Myocyte (in vitro differentiated cells): ENCODE measurements at places on chromosomes 12 and 14. TPM values are rescaled to one million over a fixed set of nuclear protein-coding genes. Genes with fewer than 3 reads are reported as not detected.

GRCh38 chr14:33566082-33566481 lies 384.8 kb downstream of the EGLN3 start:
- DNase-seq = no peak

GRCh38 chr12:78149459-78149858 lies 318.8 kb downstream of the NAV3 start:
- peak; percentile 36 for DNase-seq

DNA sequence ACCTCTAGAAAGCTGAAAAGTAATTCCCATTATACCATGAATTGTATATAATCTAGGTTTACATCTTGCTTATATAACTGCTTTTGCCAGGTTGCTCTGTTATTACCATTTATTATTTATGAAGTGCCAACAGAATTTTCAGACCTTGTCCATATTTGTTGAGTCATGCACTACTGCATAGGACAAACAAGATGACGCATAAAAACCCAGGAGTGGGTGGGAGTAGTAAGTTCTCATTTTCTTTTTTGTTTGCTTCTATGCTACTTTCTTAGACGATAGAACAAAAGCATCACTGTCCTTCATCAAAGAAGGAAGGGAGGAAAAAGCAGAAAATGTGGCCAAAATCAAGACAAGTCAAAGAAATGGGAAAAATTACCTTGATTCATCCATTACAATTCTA lies 119.0 kb upstream of the RASSF8 start:
- no peak for DNase-seq

GRCh38 chr12:70508178-70508577 lies 129.1 kb downstream of the PTPRB start:
- DNase-seq = no peak

GRCh38 chr12:42590330-42590934 lies 886 bp upstream of the PRICKLE1 start:
- peak; percentile 79 for DNase-seq

DNA sequence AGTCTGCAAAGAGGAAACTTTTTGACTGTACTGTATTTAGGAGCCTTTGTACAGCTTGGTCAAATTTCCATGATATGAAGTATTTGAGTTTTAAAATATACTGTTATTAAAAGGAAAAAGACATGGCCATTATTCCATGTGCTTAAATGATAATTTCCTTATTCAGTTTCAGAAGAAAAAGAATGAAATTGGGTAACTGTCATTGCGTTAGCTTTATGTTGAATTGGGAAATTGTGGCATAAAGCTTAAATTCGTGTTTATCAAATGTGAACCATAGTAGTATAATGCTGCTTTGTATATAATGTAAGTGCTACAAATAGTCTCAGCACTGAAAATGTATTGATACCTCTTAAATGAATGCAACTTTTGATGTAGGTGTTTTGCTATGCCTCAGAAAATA lies 64.9 kb downstream of the ETNK1 start:
- DNase-seq = no peak

- DNase-seq = peak; percentile 48
These were observed 87.7 kb downstream of the KCNH5 start for GRCh38 chr14:62957562-62957961.

The SGPP1 gene
- 15.8 and 17.4 TPM in 2 replicates for total RNA-seq

The MSI1 gene
- 0.35 TPM in 1 of 2 replicates, not detected in the other for total RNA-seq

The TTC6 gene
- total RNA-seq = 0.10 TPM in 1 of 2 replicates, not detected in the other

The ST8SIA1 gene
- total RNA-seq = 1.6 and 5.6 TPM in 2 replicates
